ENCODE measurements at places on chromosomes 3 and 15. TPM values are rescaled to one million over a fixed set of nuclear protein-coding genes. Genes with fewer than 3 reads are reported as not detected.

GRCh38 chr15:67832031-67832551 is 6.8 kb downstream of the SKOR1 start:
- no peak overlapping the region for H3K27ac ChIP-seq
- H3K4me3 ChIP-seq = no peak overlapping the region
- DNase-seq = no peak
- H3K4me1 ChIP-seq = peaks cover 7% of the 10 kb centered on the region
- H3K27me3 ChIP-seq = peaks cover 3% of the 10 kb centered on the region

SLC22A14 gene
- polyA plus RNA-seq = 0.15 TPM

GOLGA8M gene
- 0.80 TPM for polyA plus RNA-seq

DNA sequence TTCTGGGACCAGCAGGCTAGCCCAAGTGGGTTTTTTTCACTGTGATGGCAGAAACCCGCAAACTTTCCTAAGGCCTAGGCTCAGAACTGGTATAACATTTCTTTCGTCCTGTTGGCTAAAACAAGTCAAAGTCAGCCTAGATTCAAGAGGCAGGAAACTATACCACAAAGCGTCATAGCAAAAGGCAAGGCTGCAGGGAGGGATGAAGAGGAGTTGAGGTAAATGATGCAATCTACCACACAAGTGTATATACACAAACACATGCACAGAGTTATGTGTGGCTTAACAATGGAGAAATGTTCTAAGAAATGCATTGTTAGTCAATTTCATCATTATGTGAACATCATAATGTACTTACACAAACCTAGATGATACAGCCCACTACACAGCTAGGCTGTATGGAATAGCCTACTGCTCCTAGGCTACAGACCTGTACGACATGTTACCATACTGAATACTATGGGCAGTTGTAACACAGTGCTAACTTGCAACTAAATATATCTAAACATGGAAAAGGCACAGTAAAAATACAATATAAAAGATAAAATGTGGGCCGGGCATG is 225.6 kb downstream of the TBL1XR1 start:
- H3K4me1 ChIP-seq = no peaks in the 10 kb centered on the region
- no peak for DNase-seq
- H3K27me3 ChIP-seq = no peaks in the 10 kb centered on the region

GRCh38 chr3:66181764-66182163 is 39.0 kb upstream of the SLC25A26 start:
- H3K4me1 ChIP-seq = no peaks in the 10 kb centered on the region
- no peaks in the 10 kb centered on the region for H3K36me3 ChIP-seq
- no peak overlapping the region for H3K27ac ChIP-seq
- H3K27me3 ChIP-seq = no peaks in the 10 kb centered on the region

SAMMSON gene
- polyA plus RNA-seq = not detected

DNA sequence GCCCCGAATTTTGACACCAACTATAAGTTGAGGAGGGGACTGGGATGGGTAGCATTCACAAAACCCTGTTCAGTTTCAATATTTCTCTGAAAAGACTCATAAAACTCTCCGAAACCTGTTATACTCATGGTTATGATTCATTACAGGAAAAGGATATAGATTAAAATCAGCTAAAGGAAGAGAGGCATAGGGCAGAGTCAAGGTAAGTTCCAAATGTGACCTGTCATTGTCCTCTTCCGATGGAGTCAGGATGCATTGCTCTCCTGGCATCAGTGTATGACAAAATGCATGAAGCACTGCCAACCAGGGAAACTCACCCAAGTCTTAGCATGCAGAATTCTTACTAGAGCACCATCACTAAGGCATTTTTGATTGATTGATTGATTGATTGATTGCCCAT is 525.0 kb upstream of the NAALADL2 start:
- H3K36me3 ChIP-seq = no peaks in the 10 kb centered on the region
- no peak for DNase-seq
- no peaks in the 10 kb centered on the region for H3K27me3 ChIP-seq
- H3K27ac ChIP-seq = no peak overlapping the region
- no peak overlapping the region for H3K4me3 ChIP-seq

DNA sequence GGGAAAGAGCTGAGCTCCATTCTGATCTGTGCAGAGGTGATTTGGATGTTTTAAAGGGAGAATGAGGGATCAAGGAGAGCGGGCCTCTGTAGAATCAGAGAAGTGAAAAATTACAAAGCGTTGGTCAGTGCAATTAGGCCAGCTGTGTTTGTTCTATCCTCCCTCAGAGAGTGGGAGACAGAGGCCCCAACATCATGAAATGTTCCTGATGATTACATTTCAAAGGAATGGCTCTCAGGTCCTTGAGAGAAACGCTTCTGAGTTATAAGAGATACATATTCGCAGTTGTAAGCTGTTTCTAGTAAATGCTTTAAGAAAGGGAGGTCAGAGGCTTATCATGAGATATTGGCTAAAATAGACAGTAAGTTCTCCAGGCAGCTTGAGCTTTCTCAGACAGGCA is 15.7 kb upstream of the CAND2 start:
- H3K4me1 ChIP-seq = no peaks in the 10 kb centered on the region
- H3K27me3 ChIP-seq = no peaks in the 10 kb centered on the region
- DNase-seq = no peak
- no peaks in the 10 kb centered on the region for H3K36me3 ChIP-seq

DNA sequence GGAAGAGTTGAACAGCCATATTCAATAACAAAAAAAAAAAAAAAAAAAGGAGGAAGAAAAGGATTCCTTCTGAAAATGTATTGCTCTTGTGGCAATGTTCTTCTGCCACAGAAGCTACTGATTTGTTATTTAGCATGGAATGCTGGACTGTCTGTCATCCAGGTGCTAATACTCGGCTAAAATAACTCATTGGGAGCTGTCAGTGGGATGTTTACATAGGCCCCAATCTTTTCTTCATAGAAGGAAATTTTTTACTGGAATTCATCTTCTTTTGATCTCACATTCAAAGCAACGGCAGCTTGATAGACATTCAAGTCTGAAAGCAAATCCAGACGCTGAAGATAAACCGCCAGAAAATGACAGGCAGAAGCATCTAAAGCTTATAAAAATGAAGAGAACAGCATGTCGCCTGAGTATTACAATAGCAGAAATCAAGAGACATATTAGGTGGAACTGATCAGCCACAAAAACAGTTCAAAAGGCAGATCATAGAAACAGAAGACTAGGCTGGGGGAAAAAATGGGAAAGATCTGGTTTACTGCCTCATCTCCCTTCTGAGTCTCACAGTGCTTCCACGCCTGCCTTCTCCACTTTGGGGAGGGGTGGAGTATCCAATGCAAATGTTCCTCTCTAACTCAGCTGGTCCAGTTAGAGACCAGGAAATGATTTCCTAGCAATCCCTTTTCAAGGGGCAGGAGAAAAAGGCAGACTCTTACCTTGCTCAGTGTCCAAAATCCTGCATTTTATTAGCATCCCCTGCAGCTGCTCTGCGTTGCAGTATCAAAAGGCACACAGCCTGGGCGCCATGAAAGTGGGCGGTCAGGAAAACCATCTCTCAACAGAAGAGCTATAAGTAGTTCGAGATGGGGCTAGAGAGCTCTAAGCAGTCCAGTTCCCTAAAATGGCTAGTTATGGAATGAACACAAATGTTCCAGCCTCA is 451.9 kb downstream of the FOXP1 start:
- no peak overlapping the region for H3K4me3 ChIP-seq
- DNase-seq = no peak
- H3K36me3 ChIP-seq = no peaks in the 10 kb centered on the region
- peaks cover 61% of the 10 kb centered on the region for H3K4me1 ChIP-seq

GRCh38 chr3:73068419-73068818 is 7.0 kb downstream of the EBLN2 start:
- peaks cover 23% of the 10 kb centered on the region for H3K36me3 ChIP-seq
- no peak overlapping the region for H3K27ac ChIP-seq
- H3K27me3 ChIP-seq = no peaks in the 10 kb centered on the region
- H3K4me1 ChIP-seq = no peaks in the 10 kb centered on the region
- no peak for DNase-seq
- H3K4me3 ChIP-seq = no peak overlapping the region

NGLY1 gene
- polyA plus RNA-seq = 17.6 TPM

GRCh38 chr15:98231696-98232440 is 271.4 kb downstream of the ARRDC4 start:
- H3K27ac ChIP-seq = no peak overlapping the region
- H3K4me3 ChIP-seq = no peak overlapping the region
- no peak for DNase-seq
- H3K4me1 ChIP-seq = no peaks in the 10 kb centered on the region
- no peaks in the 10 kb centered on the region for H3K36me3 ChIP-seq
- H3K27me3 ChIP-seq = no peaks in the 10 kb centered on the region

- no peak overlapping the region for H3K27ac ChIP-seq
- no peaks in the 10 kb centered on the region for H3K27me3 ChIP-seq
- no peaks in the 10 kb centered on the region for H3K36me3 ChIP-seq
Observed at GRCh38 chr3:196237203-196237602, 20.9 kb downstream of the SLC51A start.

C15orf62 gene
- polyA plus RNA-seq = 0.46 TPM

CELSR3 gene
- 6.3 TPM for polyA plus RNA-seq

SAMD7 gene
- polyA plus RNA-seq = not detected

- H3K4me1 ChIP-seq = no peaks in the 10 kb centered on the region
- no peaks in the 10 kb centered on the region for H3K27me3 ChIP-seq
- H3K27ac ChIP-seq = no peak overlapping the region
- no peak for DNase-seq
- H3K36me3 ChIP-seq = no peaks in the 10 kb centered on the region
Observed at GRCh38 chr3:108441518-108441917, 68.9 kb downstream of the MYH15 start.

GOLGA6D gene
- not detected for polyA plus RNA-seq

GRCh38 chr3:12963231-12963896 is 109.9 kb downstream of the IQSEC1 start:
- DNase-seq = no peak
- H3K4me3 ChIP-seq = no peak overlapping the region
- no peaks in the 10 kb centered on the region for H3K27me3 ChIP-seq
- H3K36me3 ChIP-seq = no peaks in the 10 kb centered on the region

- H3K4me3 ChIP-seq = no peak overlapping the region
- no peak overlapping the region for H3K27ac ChIP-seq
- DNase-seq = no peak
- H3K27me3 ChIP-seq = no peaks in the 10 kb centered on the region
- H3K4me1 ChIP-seq = no peaks in the 10 kb centered on the region
- H3K36me3 ChIP-seq = no peaks in the 10 kb centered on the region
Observed at GRCh38 chr3:152122851-152123250, 145.9 kb upstream of the MBNL1 start.

THSD4 gene
- polyA plus RNA-seq = 9.0 TPM

DNA sequence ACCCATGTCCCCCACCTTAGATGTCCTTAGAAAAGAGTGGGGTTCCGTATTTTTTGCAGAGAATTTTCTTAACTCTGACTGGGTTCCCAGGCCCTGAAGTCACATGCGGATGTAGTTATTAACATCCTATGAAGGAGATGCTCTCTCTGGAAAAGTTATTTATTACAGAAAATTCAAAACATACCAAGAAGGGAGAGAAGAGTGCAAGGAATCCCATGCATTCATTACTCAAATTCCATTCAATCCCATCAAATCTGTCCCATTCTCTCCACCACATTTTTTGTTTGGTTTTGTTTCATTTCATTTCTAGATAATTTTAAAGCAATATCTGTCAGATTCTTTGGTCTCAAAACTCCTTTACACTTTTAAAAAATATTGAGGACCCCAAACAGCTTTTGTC is 34.3 kb upstream of the ANKRD34C start:
- DNase-seq = no peak
- H3K36me3 ChIP-seq = no peaks in the 10 kb centered on the region
- H3K27ac ChIP-seq = no peak overlapping the region
- H3K4me1 ChIP-seq = no peaks in the 10 kb centered on the region
- H3K27me3 ChIP-seq = no peaks in the 10 kb centered on the region

DNA sequence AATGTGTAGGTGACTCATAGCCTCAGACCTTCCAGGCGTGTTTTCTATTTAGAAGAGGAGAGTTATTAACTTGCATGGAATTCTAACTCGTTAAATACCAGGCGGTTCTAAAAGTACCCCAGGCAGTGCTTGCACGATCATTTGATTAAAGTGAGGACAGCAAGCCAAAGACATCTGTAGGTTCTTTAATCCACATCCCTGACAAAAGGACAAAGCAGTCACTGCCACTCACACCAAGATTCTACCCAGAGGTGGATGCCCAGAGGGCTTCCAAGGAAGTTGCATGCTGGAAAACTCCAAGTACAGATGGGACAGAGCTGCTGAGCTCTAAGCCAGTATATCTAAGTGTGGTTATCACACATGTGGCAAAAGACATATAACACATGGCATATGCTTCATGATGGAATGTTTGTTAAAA is 372.1 kb downstream of the ROBO2 start:
- no peak overlapping the region for H3K4me3 ChIP-seq
- no peaks in the 10 kb centered on the region for H3K4me1 ChIP-seq
- no peak overlapping the region for H3K27ac ChIP-seq
- H3K27me3 ChIP-seq = no peaks in the 10 kb centered on the region
- no peaks in the 10 kb centered on the region for H3K36me3 ChIP-seq

- H3K36me3 ChIP-seq = no peaks in the 10 kb centered on the region
- H3K4me3 ChIP-seq = no peak overlapping the region
- H3K27ac ChIP-seq = no peak overlapping the region
- H3K27me3 ChIP-seq = no peaks in the 10 kb centered on the region
- H3K4me1 ChIP-seq = no peaks in the 10 kb centered on the region
Observed at GRCh38 chr15:51368751-51369450, 27.4 kb downstream of the GLDN start.

BAHD1 gene
- 9.7 TPM for polyA plus RNA-seq

GRCh38 chr15:97783240-97783639 is 177.3 kb upstream of the ARRDC4 start:
- H3K27ac ChIP-seq = no peak overlapping the region
- H3K27me3 ChIP-seq = no peaks in the 10 kb centered on the region
- H3K36me3 ChIP-seq = no peaks in the 10 kb centered on the region
- DNase-seq = no peak

- H3K4me1 ChIP-seq = no peaks in the 10 kb centered on the region
- H3K27ac ChIP-seq = no peak overlapping the region
- no peak for DNase-seq
- H3K27me3 ChIP-seq = no peaks in the 10 kb centered on the region
- H3K36me3 ChIP-seq = no peaks in the 10 kb centered on the region
Observed at GRCh38 chr15:20644896-20645295, 103.3 kb upstream of the GOLGA6L6 start.

DNA sequence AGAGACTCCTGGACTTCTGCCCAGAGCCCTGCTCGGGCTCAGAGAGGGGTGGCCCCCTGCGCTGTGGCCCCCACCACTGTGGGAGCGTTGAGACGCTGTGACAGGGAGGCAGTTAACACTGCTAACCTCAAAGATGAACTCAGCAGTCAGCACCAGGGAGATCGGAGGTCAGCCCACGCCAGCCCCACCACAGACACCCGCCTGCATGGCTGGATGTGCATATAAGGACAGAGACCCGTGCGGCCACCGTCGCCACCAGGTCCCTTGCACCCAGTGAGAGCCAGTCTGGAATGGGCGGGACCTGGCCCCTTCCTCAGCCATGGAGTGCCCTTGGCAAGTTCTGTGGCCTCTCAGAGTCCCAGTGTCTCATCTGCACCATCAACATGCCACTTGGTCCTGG is 48.5 kb upstream of the FURIN start:
- no peak overlapping the region for H3K4me3 ChIP-seq
- no peaks in the 10 kb centered on the region for H3K36me3 ChIP-seq
- H3K27me3 ChIP-seq = no peaks in the 10 kb centered on the region
- no peak overlapping the region for H3K27ac ChIP-seq
- H3K4me1 ChIP-seq = peaks cover 25% of the 10 kb centered on the region

GRCh38 chr3:160801386-160802118 is 45.5 kb downstream of the PPM1L start:
- DNase-seq = no peak
- no peak overlapping the region for H3K4me3 ChIP-seq
- no peaks in the 10 kb centered on the region for H3K27me3 ChIP-seq
- no peak overlapping the region for H3K27ac ChIP-seq
- H3K4me1 ChIP-seq = peaks cover 8% of the 10 kb centered on the region

TMEM45A gene
- polyA plus RNA-seq = 4.2 TPM

GRCh38 chr3:110677506-110677905 is 394.1 kb upstream of the NECTIN3 start:
- H3K27me3 ChIP-seq = no peaks in the 10 kb centered on the region
- no peaks in the 10 kb centered on the region for H3K4me1 ChIP-seq
- DNase-seq = no peak
- no peaks in the 10 kb centered on the region for H3K36me3 ChIP-seq
- H3K27ac ChIP-seq = no peak overlapping the region
